ENCODE measurements at places on chromosomes 2 and 18.
A peak's percentile ranks its signal among the peaks of the same experiment; 100 is the strongest.

GRCh38 chr2:144703852-144704708 lies 184.2 kb upstream of the ZEB2 start:
- no peak for DNase-seq

DNA sequence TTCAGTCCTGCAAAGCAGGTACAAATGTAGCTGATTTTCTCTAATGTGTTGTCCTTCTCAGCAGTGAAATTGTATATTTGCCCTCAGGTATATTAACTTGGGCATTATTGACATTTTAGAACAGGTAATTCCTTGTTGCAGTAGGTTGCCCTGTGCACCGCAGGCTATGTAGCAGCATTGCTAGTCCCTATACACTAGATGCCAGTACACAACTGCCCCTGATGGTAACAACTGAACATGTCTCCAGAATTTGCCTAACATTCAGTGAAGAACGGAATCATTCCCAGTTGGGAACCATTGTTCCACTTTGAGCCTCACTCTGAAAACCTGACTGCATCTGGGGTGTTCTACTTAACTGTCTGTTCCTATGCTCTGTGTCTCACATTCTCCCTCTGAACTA lies 23.1 kb upstream of the TFPI start:
- DNase-seq: peak; percentile 24

- DNase-seq: no peak
Measured at GRCh38 chr2:191386938-191387536, 141.8 kb downstream of the MYO1B start.

GRCh38 chr2:41972819-41973218 lies 75.0 kb upstream of the PKDCC start:
- no peak for DNase-seq

GRCh38 chr2:150859162-150859561 lies 371.7 kb upstream of the RND3 start:
- DNase-seq: no peak

DNA sequence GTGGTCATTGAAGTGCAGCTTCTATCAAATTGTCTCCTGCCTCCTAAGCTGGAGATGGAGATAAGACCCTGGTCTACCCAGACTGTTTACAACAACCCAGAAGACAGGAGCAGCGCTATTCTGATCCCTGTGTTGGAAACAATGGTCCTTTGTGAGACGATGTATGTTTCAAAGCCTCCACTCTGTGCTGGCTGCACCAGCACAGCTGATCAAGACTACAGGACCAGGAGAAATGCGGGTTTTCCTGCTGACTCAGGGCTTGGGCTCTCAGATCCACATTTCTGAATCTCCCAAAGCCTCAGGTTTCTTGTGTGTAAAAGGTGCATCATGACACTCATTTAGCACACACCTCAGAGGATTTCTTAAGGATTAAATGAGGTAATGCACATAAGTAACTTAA lies 92.0 kb downstream of the POU3F3 start:
- DNase-seq: no peak

DNA sequence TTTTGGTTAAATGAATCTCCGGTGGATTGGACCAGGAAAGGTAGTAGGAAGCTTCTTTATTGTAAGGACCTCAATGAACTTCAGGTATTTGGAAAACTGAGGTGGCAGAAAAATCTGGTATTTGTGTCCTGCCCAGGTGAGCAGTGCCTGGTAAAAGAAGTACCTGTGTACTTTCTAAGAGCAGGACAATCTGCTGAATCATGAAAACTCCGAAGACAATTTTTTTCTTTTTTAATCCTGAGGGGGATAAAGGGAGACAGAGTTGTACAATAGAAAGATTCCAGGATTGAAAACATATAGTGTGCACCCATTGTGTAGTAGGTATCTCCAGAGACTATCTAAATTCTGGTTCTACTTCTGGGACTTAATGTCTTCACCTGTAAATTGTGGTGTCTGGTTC lies 191.8 kb upstream of the SPOPL start:
- DNase-seq: no peak

- no peak for DNase-seq
Measured at GRCh38 chr2:31945572-31945935, 65.3 kb downstream of the MEMO1 start.

GRCh38 chr18:75427603-75428002 lies at the start of gene SMIM21:
TSS of gene SMIM21 (minus strand) at chr18:75427703. CDS start at chr18:75427563, 140 bp downstream.
- DNase-seq: no peak

- DNase-seq: no peak
Measured at GRCh38 chr18:13424363-13424762, 205.8 kb downstream of the LDLRAD4 start.

- no peak for DNase-seq
Measured at GRCh38 chr2:38116762-38117161, 40.8 kb upstream of the CYP1B1 start.

Measured in G401 (cell line).